ACHN (cell line): ENCODE measurements at places on chromosomes 1 and 21.

- no peak for DNase-seq
These were observed 85.5 kb downstream of the OBSCN start for GRCh38 chr1:228293393-228293792.

DNA sequence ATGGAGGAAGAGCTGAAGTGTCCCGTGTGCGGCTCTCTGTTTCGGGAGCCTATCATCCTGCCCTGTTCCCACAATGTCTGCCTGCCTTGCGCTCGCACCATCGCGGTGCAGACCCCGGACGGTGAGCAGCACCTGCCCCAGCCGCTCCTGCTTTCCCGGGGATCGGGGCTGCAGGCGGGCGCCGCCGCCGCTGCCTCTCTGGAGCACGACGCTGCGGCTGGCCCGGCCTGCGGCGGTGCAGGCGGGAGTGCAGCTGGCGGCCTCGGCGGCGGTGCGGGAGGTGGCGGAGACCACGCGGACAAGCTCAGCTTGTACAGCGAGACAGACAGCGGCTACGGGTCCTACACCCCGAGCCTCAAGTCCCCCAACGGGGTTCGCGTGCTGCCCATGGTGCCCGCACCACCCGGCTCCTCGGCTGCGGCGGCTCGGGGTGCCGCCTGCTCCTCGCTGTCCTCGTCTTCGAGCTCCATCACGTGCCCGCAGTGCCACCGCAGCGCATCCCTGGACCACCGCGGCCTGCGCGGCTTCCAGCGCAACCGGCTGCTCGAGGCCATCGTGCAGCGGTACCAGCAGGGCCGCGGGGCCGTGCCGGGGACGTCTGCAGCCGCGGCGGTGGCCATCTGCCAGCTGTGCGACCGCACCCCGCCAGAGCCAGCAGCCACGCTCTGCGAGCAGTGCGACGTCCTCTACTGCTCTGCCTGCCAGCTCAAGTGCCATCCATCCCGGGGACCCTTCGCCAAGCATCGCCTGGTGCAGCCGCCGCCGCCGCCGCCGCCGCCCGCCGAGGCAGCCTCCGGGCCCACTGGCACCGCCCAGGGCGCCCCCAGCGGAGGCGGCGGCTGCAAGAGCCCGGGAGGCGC lies 1.3 kb downstream of the TRIM67 start:
- DNase-seq, result no peak

GRCh38 chr1:168443899-168444298 lies 99.9 kb downstream of the XCL2 start:
- no peak for DNase-seq

GRCh38 chr21:23111070-23111600 lies 2112.9 kb downstream of the NCAM2 start:
- peak; percentile 38 for DNase-seq

- DNase-seq, result no peak
These were observed 308.3 kb upstream of the DEPDC1 start for GRCh38 chr1:68805097-68805641.

GRCh38 chr1:99003581-99004253 lies 944 bp downstream of the PLPPR5 start:
- DNase-seq, result no peak

- peak; percentile 31 for DNase-seq
These were observed 12.8 kb downstream of the MED18 start for GRCh38 chr1:28341591-28341990.

DNA sequence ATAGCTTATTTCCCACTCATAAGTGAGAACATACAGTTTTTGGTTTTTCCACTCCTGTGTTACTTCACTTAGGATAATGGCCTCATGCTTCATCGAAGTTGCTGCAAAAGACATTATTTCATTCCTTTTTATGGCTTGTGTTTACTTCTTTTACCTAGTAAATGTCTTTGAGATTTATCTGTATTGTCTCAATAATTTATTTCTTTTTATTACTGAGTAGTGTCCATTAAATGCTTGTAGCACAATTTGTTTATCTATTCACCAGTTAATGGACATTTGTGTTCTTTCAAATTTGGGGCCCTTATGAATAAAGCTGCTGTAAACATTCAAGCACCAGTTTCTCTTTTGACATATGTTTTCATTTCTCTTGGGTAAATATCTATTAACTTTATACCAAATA lies 86.0 kb downstream of the UCHL5 start:
- no peak for DNase-seq

GRCh38 chr1:64036549-64036948 lies 166.9 kb upstream of the UBE2U start:
- DNase-seq, result no peak

GRCh38 chr1:186872291-186872690 lies 43.5 kb downstream of the PLA2G4A start:
- DNase-seq, result no peak

GRCh38 chr21:17578162-17578561 lies 34.5 kb downstream of the BTG3 start:
- no peak for DNase-seq

DNA sequence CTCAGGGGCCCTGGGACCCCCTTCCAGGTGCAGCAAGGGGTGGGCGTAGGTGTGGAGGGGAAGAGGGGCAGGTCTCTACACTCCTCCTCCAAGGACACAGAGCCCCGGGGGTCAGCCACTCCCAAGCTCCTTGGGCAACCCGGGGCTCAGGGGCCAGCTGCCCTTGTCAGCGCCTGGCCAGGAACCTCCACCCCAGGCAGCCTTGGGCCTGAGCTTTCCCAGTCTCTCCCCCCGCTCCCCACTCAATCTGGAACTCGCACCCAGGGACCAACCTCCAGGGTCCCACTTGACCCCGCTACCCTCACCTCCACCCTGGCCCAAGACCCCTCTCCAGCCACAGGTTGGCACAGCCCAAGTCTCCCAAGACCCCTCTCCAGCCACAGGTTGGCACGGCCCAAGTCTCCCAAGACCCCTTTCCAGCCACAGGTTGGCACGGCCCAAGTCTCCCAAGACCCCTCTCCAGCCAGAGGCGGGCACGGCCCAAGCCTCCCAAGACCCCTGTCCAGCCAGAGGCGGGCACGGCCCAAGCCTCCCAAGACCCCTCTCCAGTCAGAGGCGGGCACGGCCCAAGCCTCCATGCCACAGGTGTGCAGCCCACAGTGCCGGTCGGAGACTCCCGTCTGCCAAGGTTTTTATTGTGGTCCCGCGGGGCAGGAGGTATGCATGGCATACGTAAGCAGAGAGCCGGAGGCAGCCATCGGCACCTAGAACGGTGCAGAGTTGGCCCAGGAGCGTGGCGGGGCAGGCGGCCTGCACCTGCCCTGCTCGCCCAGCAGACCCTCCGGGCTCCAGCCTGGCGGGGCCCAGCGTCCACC lies 3.0 kb downstream of the TNFRSF4 start:
- no peak for DNase-seq

GRCh38 chr21:33899199-33899598 lies 16.4 kb downstream of the ATP5PO start:
- DNase-seq, result no peak

DNA sequence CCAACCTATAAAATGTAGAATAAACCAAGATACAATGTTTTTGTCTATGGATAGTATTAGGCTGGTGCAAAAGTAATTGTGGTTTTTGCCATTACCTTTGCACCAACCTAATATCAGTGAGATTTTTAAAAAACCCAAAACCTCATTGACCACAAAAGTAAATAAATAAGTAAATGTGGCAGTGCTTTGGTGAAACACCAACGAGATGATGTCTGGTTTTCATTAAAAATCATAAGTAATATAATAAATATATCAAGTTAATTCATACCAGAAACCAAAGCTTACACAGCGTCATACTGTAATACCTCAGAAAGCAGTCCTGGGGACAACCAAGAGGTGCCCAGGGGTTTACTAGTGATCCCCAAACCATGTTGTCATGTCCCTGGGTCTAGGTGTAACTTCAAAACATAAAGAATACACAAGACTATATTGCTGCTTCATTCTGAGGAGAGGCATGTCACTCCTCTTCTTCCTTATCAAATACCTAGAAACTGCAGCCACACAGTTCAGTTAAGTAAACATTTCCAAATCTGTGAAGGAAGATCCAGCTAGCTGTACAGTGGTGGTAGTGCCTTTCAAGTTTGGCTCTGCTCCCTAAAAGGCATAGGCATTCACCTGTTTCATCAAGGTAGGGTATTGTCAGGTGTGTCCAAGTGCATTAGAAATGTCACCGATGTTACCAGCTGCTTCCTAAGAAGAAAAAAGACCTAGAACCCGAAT lies 51.6 kb upstream of the ZC3H11B start:
- no peak for DNase-seq
